ENCODE measurements at places on chromosomes 2 and 18.

- DNase-seq, result no peak
Measured at GRCh38 chr2:164622338-164623106, 1.2 kb upstream of the GRB14 start.

GRCh38 chr2:205424326-205424725, 258.0 kb upstream of the NRP2 start:
- DNase-seq, result no peak

DNA sequence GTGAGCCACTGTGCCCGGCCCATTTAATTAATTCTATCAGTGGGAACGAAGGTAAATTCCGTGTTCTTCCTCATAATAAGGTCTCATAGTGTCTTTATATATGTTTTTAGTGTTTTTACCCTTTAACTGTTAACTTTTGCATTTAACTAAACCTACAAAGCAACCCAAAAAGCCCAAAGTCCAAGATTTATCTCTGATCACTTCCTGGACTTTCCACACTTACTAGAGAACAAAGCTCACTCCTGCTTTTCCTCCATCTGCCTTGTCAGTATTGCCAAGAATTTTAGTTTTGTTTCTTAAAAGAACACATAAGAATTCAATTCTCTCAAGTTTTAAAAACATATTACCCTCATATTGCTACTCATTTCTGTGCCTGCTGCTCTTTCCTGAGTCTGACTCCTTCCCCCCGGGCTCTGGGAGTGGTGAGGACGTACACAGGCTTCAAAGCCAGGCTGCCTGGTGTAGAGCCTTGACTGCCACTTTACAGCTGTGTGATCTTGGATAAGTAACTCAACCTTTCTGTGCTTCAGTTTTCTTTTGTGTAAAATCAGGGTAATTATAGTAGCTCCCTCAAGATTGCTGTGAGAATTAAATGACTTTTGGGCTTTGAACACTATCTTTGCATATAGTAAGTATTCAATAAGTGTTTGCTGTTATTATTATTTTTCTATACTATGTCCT, 24.9 kb upstream of the GPR155 start:
- no peak for DNase-seq

DNA sequence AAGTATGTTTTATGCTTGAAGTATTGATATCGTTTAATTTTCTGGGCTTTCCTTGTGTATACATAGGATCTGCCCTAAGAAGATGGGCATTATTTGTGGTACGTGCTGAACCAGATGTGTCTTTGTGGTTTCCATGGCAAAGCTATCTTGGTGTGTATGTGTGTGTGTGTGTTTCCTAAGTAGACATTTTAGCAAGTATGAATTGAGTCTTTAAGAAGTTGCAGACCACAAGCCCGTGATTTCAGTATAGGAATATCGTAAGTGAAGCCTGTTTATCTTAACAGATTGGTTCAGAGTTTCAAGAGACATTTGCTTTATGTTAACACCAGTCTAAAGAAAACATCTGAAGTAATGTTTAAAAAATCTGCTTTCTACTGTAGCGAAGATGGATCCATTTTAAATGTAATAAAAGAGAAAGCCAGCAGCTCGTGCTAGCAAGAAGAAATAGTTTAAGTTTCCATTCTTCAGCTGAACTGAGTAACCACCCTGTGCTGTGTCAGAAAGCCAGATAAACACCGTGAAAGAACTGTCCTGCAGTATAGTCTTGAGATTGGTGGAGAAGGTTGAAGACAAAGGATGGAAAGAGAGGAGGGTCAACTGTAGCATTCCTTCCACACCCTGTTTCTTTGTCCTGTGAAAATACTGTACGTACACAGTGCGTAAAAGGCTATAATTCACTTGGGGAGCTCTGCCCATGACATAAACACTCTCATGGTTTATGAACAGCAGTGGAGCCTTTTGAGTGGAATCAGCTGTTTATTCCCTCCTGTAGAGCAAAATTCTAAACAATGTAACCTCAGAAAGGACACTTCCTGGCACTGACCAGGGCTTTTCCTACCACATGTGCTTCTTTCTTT, 91.9 kb upstream of the FOSL2 start:
- DNase-seq, result no peak

DNA sequence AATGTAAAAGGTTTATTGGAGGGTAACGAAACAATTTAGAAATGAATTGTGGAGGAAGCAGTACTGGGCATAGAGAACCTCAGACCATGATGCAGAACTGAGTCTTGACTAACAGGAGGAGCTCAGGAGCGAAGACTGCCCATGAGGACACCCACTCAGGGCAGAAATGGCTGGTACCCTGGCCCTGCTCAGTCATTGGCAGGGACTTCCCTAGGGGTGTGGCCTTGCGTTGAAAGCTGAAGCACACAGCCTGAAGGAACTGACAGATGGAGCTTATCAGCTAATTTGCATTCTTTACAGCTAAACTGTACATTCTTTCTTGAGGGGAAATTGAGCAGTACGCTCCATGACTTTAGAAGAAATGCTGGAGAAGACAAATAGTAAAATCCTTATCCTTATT, 57.1 kb downstream of the PDK1 start:
- DNase-seq, result no peak

DNA sequence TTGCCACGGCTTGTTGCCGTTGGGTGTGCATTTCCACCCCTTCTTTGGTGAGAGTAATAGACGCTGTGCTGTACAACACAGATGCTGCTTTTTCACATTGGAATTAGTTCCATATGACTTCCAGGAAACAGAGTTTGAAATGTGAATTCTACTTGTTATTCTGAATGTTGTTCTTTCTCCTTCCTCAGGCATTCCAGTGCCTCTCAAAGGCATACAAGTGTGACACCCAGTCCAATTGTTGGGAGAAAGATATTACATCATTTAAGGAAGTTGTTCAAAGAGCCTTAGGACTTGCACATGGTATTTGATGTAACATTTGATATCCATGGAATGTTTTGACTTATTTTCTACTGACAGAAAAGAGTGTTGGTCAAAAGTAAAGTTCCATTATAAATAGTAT, 134.4 kb upstream of the LTBP1 start:
- DNase-seq, result no peak

DNA sequence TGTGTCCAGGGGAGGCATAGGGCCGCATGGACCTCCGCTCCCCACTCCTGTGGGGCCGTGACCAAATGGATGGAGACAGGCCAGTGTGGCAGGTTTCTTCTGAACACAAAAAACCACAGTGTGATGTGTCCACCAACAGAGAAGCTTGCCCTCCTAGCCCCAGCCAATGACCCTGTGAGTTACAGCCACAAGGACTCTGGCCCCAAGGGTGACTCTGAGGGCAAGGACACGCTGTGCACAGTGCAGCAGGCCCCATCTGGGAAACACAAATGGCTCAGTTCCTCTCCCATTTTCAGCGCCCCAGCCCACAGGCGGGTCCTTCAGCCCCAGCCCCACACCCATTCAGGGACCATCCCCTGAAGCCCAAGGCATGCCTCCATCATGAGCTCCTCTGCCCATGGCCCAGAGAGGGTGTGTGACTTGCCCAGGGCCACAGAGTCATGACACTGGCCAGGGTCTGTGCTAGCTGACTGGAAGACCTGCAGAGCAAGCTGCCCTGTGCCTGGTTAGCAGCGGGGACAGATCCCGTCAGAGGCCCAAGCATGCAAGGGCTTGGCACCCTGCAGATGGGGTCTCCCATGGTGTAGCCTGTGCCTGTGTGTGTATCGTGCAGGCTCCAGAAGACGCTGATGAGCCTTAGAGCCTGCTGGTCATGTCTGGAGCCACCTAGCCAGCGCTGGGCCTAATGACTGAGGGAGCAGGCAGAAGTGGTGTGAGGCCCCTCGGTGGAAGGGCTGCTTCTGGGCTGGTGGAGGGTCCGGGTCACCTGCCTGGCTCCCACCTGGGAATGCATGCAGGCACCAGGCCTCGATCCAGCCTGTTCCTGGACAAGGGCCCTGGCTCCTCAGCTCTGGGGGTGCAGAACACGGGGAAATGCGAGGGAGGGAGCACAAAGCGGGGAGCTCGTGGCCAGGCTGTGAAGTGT, 47.7 kb downstream of the HS6ST1 start:
- DNase-seq, result no peak

DNA sequence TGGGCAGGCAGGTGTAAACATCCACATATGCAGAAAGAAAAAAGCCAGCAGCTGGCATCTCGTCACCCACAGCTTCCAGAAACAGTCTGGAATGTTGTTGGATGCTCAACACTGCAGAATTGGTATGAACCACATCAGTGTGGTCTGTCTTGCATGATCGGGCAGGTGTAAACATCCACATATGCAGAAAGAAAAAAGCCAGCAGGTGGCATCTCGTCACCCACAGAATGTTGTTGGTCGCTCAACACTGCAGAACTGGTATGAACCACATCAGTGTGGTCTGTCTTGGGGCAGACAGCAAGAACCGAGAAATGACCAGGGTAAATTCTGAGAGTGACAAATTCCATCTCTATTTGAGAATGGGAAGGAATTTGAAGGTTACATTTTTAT, 39.6 kb downstream of the DOCK10 start:
- no peak for DNase-seq

DNA sequence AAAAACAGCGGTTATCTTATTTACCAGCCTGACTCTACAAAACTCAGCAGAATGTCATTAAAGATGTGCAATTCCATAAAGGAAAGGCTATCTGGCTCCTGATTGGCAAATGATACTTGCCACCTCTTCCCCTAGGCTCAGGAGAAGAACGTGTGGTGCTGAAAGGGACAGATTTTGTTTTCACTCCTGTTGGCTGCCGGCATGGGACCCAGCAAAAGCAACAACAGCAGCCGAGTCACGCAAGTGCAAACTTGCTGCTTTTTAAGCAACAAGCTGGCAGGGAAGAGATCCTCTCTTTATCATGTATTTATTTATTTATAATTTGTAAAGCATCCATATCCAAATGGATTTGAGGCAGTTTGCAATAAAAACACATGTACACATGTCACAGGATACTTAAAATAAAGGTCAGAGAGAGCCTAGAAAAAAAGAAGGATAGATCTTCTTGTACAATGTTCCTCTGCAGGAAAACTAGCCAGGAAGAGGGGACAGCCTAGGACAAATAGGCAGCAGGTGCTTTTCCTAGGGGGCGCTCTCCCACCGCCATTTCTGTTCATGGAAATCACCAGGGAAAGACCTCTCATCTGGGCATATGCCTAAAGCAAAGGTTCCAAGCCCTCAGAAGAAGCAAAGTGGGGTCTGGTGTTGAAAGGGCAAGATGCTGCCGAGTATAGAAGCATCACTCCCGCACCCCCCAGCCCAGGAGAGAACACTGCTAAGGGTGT, 799.3 kb downstream of the BCL11A start:
- no peak for DNase-seq
